SJSA1 (cell line): ENCODE measurements at places on chromosomes 2 and 18. TPM values are rescaled to one million over a fixed set of nuclear protein-coding genes. Genes with fewer than 3 reads are reported as not detected.

GRCh38 chr18:12599543-12599942 is 58.4 kb downstream of the SPIRE1 start:
- DNase-seq, result no peak
- peaks cover 22% of the 10 kb centered on the region for H3K4me1 ChIP-seq
- H3K27ac ChIP-seq, result no peak overlapping the region
- no peaks in the 10 kb centered on the region for H3K36me3 ChIP-seq

Gene PROM2
- 9.2 TPM in 1 of 2 replicates, not detected in the other for total RNA-seq

GRCh38 chr2:31318361-31319336 is 84.7 kb downstream of the EHD3 start:
- no peaks in the 10 kb centered on the region for H3K36me3 ChIP-seq
- H3K4me3 ChIP-seq, result no peak overlapping the region
- peak; percentile 82 for DNase-seq
- H3K27ac ChIP-seq, result peak overlapping the region; percentile 3

- peaks cover 3% of the 10 kb centered on the region; the same call in 1 of the 2 replicates for H3K36me3 ChIP-seq
- peak overlapping the region; percentile 29 for H3K27ac ChIP-seq
- no peak overlapping the region for H3K4me3 ChIP-seq
- peaks cover 29% of the 10 kb centered on the region for H3K4me1 ChIP-seq
- no peaks in the 10 kb centered on the region for H3K27me3 ChIP-seq
These were observed 3.1 kb downstream of the ADAM17 start for GRCh38 chr2:9552219-9553178.

GRCh38 chr18:11849841-11850634 is 1.2 kb upstream of the CHMP1B start:
- peaks cover 20% of the 10 kb centered on the region for H3K4me1 ChIP-seq
- peak overlapping the region; percentile 91 for H3K27ac ChIP-seq
- H3K4me3 ChIP-seq, result peak overlapping the region; percentile 73
- H3K27me3 ChIP-seq, result no peaks in the 10 kb centered on the region
- peaks cover 8% of the 10 kb centered on the region for H3K36me3 ChIP-seq

GRCh38 chr2:237405006-237405559 is 8.9 kb downstream of the COL6A3 start:
- peaks cover 16% of the 10 kb centered on the region for H3K4me1 ChIP-seq
- no peaks in the 10 kb centered on the region for H3K27me3 ChIP-seq
- H3K27ac ChIP-seq, result no peak overlapping the region
- peaks cover 39% of the 10 kb centered on the region for H3K36me3 ChIP-seq
- no peak for DNase-seq
- no peak overlapping the region for H3K4me3 ChIP-seq

DNA sequence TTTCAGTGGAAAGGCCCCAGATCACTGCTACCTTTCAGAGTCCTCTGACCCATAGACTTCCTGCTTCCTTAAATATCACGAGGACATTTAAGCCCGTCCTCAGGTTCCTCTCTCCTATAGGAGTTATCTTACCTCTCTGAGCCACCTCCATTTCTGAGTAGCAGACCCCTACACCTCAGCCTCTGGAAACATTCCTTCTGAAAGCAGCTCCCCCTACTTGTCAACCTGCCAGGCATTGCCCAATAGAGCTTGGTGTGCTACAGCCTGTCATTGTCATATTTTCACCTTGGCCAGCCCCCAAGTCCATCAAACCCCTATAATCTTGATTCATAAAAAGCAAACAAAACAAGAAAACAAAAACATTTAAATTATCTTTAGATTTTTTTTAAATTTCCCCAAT is 717.9 kb upstream of the SLC8A1 start:
- DNase-seq, result no peak
- no peaks in the 10 kb centered on the region for H3K4me1 ChIP-seq
- H3K4me3 ChIP-seq, result no peak overlapping the region
- H3K27me3 ChIP-seq, result 0 out of 2 replicates have a peak, but pooled peaks cover 2% of the 10 kb centered on the region
- no peaks in the 10 kb centered on the region for H3K36me3 ChIP-seq
- H3K27ac ChIP-seq, result no peak overlapping the region

DNA sequence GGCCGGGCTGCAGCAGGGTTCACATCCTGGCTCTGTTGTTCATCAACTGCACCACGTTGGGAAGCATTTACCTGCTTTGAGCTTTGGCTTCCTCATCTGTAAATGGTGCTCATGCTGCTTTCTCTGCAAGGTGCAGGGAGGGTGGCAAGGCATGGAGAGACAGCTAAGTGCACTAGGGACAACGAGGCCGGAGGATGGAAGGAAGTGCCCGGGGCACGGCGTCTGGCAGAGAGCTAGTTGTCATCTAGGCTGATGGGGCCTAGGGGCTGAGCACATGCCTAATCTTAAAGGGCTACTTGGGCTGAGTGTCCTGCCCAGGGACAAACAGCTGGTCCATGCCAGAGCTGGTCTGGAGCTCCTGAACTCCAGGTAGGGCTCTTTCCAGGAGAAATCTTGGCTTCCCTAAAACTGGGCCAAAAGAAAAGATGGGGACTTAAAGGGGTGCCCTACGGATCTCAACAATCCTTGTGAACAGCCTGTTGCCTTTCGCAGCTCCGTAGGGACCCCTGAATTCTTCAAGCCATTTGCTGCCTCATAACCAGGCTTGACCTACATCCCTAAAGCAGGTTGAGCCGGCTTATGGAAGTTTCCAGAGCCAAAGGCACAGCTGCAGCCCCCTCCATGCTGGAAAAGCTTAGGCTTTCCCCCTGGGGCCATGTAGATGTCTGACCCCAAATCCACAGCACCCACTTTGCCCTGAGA is 130.8 kb downstream of the SMAD7 start:
- peaks cover 27% of the 10 kb centered on the region for H3K4me1 ChIP-seq
- H3K36me3 ChIP-seq, result peaks cover 98% of the 10 kb centered on the region
- no peak overlapping the region for H3K4me3 ChIP-seq
- H3K27me3 ChIP-seq, result no peaks in the 10 kb centered on the region
- H3K27ac ChIP-seq, result no peak overlapping the region
- DNase-seq, result peak; percentile 27

- H3K4me1 ChIP-seq, result peaks cover 10% of the 10 kb centered on the region
- H3K27me3 ChIP-seq, result no peaks in the 10 kb centered on the region
- DNase-seq, result no peak
- H3K36me3 ChIP-seq, result no peaks in the 10 kb centered on the region
- no peak overlapping the region for H3K27ac ChIP-seq
These were observed 110.6 kb downstream of the UPP2 start for GRCh38 chr2:158212301-158212700.

DNA sequence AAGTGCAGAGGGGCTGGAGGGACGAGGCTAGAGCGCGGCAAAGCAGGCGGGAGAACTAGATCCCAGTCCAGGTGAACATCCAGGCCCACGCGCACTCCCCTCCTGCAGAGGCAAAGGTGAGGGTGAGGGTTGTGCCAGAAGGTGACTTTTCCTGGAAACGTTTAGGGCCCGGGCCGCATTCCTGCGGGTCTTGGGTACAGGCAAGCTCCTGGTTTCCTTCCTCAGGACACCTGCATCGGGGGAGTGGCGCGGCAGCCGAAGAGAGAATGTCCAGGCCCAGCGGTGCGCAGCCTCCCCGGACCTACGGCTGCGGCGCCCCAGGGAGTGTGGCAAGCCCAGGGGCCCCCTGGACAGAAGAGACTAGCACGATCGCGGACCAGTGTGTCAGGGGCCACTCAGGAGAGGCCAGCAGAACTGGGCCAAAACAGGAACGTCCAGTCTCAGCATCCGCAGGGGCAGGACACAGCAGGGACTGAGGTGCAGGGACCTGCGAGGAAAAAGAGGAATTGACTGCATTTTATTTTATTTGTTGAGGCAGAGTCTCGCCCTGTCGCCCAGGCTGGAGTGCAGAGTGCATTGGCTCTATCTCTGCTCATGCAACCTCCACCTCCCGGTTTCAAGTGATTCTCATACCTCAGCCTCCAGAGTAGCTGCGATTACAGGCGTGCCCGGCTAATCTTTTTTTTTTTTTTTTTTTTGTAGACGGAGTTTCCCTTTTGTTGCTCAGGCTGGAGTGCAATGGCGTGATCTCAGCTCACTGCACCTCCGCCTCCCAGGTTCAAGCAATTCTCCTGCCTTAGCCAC is 8.7 kb upstream of the IMPA2 start:
- no peak overlapping the region for H3K4me3 ChIP-seq
- H3K4me1 ChIP-seq, result no peaks in the 10 kb centered on the region
- no peak overlapping the region for H3K27ac ChIP-seq
- no peak for DNase-seq
- H3K36me3 ChIP-seq, result no peaks in the 10 kb centered on the region
- no peaks in the 10 kb centered on the region for H3K27me3 ChIP-seq

Gene SERPINB2
- total RNA-seq, result 0.74 TPM in 1 of 2 replicates, not detected in the other

DNA sequence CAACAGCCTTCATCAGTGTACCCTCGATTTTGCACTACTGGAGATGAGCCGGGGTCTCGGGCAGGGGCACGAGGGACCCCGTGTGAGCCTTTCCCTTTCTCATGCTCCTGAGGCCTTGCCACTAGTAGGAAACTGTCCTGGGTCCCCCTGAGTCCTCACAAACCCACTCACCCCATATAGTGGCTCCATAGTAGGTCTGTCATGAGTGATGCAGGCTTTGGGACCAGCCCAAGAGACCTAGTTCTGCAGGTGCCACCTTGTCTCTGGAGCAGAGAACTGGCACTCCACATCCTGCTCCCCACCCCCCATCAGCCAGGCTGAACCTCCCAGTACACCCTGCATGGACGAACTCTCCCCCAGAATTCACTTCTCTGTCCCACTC is 187.1 kb downstream of the SMAD7 start:
- H3K36me3 ChIP-seq, result peaks cover 98% of the 10 kb centered on the region
- no peaks in the 10 kb centered on the region for H3K4me1 ChIP-seq
- H3K27me3 ChIP-seq, result no peaks in the 10 kb centered on the region
- DNase-seq, result no peak

Gene APOB
- not detected in 2 replicates for total RNA-seq

Gene GPR39
- total RNA-seq, result 2.1 and 2.6 TPM in 2 replicates

Gene IL1B
- total RNA-seq, result 4.2 and 4.3 TPM in 2 replicates

DNA sequence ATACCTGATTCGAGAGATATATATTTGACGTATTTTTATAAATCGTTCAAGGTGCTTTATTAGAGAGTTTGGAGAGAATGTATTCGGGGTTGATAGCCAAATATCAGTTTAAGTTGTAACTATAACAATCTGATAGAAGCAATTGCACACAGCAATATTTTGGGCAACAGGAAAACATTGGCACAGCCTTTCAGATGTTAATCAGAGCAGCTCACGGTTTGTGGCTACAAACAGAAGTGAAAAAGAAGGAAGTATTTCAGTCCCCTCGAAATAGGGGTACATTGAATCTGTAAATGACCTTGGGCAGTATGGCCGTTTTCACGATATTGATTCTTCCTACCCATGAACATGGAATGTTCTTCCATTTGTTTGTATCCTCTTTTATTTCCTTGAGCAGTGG is 20.6 kb downstream of the SERPINB10 start:
- no peak overlapping the region for H3K4me3 ChIP-seq
- no peaks in the 10 kb centered on the region for H3K36me3 ChIP-seq
- H3K4me1 ChIP-seq, result peaks cover 26% of the 10 kb centered on the region
- DNase-seq, result no peak
- H3K27ac ChIP-seq, result no peak overlapping the region

GRCh38 chr2:237341872-237342271 is 72.1 kb downstream of the COL6A3 start:
- peaks cover 95% of the 10 kb centered on the region for H3K36me3 ChIP-seq
- H3K4me1 ChIP-seq, result no peaks in the 10 kb centered on the region
- no peaks in the 10 kb centered on the region for H3K27me3 ChIP-seq
- DNase-seq, result no peak
- no peak overlapping the region for H3K4me3 ChIP-seq

DNA sequence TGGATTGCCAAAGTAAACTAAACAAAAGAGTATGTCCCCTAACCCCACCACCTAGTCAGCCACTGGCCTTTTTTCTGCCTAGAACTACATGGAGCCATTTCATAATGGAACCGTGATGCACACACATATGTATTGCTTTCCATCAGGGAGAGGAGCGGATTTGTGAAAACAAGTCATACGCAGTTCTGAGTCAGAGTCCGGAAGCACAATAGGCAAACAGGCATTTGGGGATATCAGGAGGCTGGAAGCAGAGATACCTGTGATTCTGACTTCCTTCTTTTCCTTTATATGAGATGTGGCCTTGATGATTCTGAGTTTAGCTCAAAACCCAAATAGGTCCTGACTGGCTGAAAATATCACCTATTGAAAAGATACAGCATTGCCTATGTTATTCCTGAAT is 93.5 kb downstream of the TMEM163 start:
- H3K36me3 ChIP-seq, result no peaks in the 10 kb centered on the region
- no peaks in the 10 kb centered on the region for H3K4me1 ChIP-seq
- DNase-seq, result no peak

- no peak overlapping the region for H3K4me3 ChIP-seq
- H3K27ac ChIP-seq, result no peak overlapping the region
- DNase-seq, result peak; percentile 34
- peaks cover 11% of the 10 kb centered on the region for H3K4me1 ChIP-seq
- H3K27me3 ChIP-seq, result no peaks in the 10 kb centered on the region
These were observed 20.3 kb downstream of the RMC1 start for GRCh38 chr18:23523429-23524212.

Gene PRSS56
- total RNA-seq, result not detected in 2 replicates

GRCh38 chr2:30266051-30266621 is 34.8 kb downstream of the LBH start:
- H3K36me3 ChIP-seq, result no peaks in the 10 kb centered on the region
- H3K27ac ChIP-seq, result peak overlapping the region; percentile 48

DNA sequence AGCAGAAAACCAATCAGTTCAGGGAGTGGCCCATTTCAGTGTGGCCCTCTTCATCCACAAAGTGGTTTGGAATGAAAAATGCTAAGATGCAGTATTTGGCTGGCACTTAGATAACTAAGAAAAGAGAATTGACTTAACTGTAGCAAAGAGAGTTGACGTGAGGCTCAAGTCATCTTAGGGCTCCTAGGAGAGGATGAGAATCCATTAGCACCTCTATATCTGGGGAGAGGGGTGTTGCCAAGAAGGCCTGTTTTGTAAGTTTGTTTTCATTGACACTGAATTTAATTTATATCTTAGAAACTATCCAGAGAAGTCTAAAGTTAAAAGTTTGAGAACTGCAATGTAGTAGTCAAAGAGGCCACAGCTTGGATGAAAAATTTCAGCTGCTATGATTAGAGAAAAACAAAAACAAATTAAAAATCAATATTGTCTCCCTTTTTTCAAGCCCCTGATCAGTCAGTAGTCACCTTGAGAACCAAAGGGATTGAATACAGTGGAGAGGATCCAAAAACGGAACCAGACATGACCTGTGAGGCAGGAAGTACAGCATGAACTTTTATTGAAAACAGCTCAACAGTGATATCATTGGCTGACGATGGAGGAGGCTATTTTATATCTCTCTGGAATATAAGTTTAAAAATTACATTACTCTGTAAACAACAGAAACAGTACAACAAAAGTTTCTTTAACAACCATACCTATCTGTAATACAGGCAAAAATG is 52.7 kb downstream of the PHLPP1 start:
- peaks cover 14% of the 10 kb centered on the region for H3K4me1 ChIP-seq
- DNase-seq, result no peak
- no peaks in the 10 kb centered on the region for H3K27me3 ChIP-seq
- H3K4me3 ChIP-seq, result no peak overlapping the region

Gene EMX1
- not detected in 2 replicates for total RNA-seq

GRCh38 chr2:39511605-39512433 is 74.7 kb upstream of the MAP4K3 start:
- H3K27me3 ChIP-seq, result no peaks in the 10 kb centered on the region

Gene IL1F10
- not detected in 2 replicates for total RNA-seq

GRCh38 chr2:235848946-235849345 is 319.2 kb downstream of the GBX2 start:
- H3K27me3 ChIP-seq, result no peaks in the 10 kb centered on the region
- H3K27ac ChIP-seq, result no peak overlapping the region
- peaks cover 12% of the 10 kb centered on the region for H3K36me3 ChIP-seq
- no peak for DNase-seq
- no peak overlapping the region for H3K4me3 ChIP-seq

Gene CREB1
- total RNA-seq, result 25.0 and 63.0 TPM in 2 replicates

Gene ZNF892
- 1.9 TPM in 2 replicates for total RNA-seq
